Tracheal epithelial cell (primary cell): ENCODE measurements at places on chromosomes 6 and 20. TPM values are rescaled to one million over a fixed set of nuclear protein-coding genes. Genes with fewer than 3 reads are reported as not detected.

The CST7 gene
- not detected in 2 replicates for total RNA-seq

The KHDC1L gene
- not detected in 2 replicates for total RNA-seq

The HRH3 gene
- total RNA-seq: not detected in 2 replicates

The HEY2 gene
- under 0.01 and 0.24 TPM in 2 replicates for total RNA-seq

The HSD17B8 gene
- total RNA-seq: 48.0 and 64.6 TPM in 2 replicates

The ECT2L gene
- under 0.01 and 0.21 TPM in 2 replicates for total RNA-seq

The LY6G6C gene
- not detected in 2 replicates for total RNA-seq

The NAA20 gene
- 60.0 and 72.3 TPM in 2 replicates for total RNA-seq

The HLA-B gene
- total RNA-seq: 37.1 and 164 TPM in 2 replicates

The PGBD1 gene
- 2.8 and 3.6 TPM in 2 replicates for total RNA-seq

The MAS1 gene
- total RNA-seq: under 0.01 TPM in 1 of 2 replicates, not detected in the other

The RIPOR3 gene
- 0.64 and 2.7 TPM in 2 replicates for total RNA-seq

The KIF6 gene
- 0.21 TPM in 1 of 2 replicates, not detected in the other for total RNA-seq

The AVP gene
- not detected in 2 replicates for total RNA-seq

The SCRT2 gene
- not detected in 2 replicates for total RNA-seq

The SMIM13 gene
- total RNA-seq: 14.5 and 15.1 TPM in 2 replicates

The RSPO3 gene
- total RNA-seq: not detected in 2 replicates

The BNIP5 gene
- 0.24 TPM in 1 of 2 replicates, not detected in the other for total RNA-seq

The PIGT gene
- total RNA-seq: 22.2 and 23.4 TPM in 2 replicates

The GRM1 gene
- total RNA-seq: not detected in 2 replicates

The SYNDIG1 gene
- 0.24 TPM in 1 of 2 replicates, not detected in the other for total RNA-seq

The MUC22 gene
- total RNA-seq: not detected in 2 replicates

The SLC13A3 gene
- total RNA-seq: 5.5 and 8.1 TPM in 2 replicates

The ATP6V1G2 gene
- total RNA-seq: 0.21 and 1.2 TPM in 2 replicates

The TNFRSF6B gene
- 7.5 and 254 TPM in 2 replicates for total RNA-seq

The ZNF334 gene
- 1.2 and 2.6 TPM in 2 replicates for total RNA-seq

The FLRT3 gene
- total RNA-seq: 13.5 and 34.1 TPM in 2 replicates

The TP53TG5 gene
- under 0.01 and 0.21 TPM in 2 replicates for total RNA-seq

The APOBEC2 gene
- total RNA-seq: not detected in 2 replicates

The AHCY gene
- 224 and 276 TPM in 2 replicates for total RNA-seq

The CDH22 gene
- not detected in 2 replicates for total RNA-seq

The BIRC7 gene
- total RNA-seq: 0.72 TPM in 1 of 2 replicates, not detected in the other
